GM18507 (cell line): ENCODE measurements at places on chromosomes 4 and X.

GRCh38 chrX:119871599-119872395 lies at the start of the genes NDUFA1 and RNF113A:
Gene NDUFA1 (plus strand): TSS chrX:119871832. CDS start chrX:119871912, 80 bp downstream.
Gene RNF113A (minus strand): TSS chrX:119871733. CDS start chrX:119871613, 120 bp downstream.
- DNase-seq = peak; percentile 65

- DNase-seq = no peak
Measured at GRCh38 chrX:150542846-150543229, 25.6 kb upstream of the MTM1 start.

GRCh38 chrX:1283093-1283492 lies 14.5 kb downstream of the CSF2RA start:
- DNase-seq = no peak

DNA sequence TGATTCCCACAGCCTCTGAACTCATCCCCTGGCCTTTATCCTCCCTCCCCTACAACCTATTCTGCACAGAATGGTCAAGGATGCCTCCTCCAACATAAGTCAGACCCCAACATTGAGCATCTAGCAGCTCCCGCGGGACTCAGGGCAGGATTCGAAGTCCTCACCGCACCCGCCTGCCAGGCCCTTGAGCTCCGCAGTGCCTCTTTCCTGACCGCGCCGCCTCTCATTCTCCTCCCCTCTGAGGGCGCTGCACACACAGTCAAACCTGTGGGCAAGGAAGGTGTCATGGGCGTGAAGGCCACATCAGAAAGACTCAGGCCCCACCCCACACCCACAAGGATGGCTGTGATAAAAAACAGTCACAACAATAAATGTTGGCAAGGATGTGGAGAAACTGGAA lies 84.1 kb downstream of the CPZ start:
- no peak for DNase-seq

DNA sequence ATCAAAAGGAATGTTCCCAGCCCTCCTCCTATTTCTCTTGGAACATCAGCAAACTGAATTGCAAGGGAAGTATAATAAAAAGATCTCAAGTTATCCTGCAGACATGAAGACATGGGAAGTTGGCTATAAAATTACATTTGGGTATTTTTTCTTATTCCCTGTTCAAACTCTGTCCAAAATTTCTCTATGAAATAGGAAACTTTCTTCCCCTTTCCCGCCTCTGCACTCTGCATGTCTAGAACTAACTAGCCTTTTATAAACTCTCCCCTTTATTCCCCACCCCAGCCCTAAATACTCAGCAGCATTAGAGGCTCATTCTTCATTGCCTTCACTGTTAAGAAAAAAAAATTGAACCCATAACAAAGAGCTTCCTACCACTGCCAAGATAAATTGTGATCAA lies 126.7 kb upstream of the EDNRA start:
- no peak for DNase-seq

GRCh38 chrX:19860571-19860970 lies 26.8 kb downstream of the SH3KBP1 start:
- no peak for DNase-seq

GRCh38 chr4:140637836-140638235 lies 69.1 kb upstream of the UCP1 start:
- peak; percentile 29 for DNase-seq

GRCh38 chr4:100428051-100428450 lies 89.8 kb downstream of the EMCN start:
- DNase-seq = no peak

GRCh38 chr4:7466904-7467303 lies 32.2 kb upstream of the PSAPL1 start:
- DNase-seq = no peak

GRCh38 chrX:5774446-5774845 lies 454.2 kb downstream of the NLGN4X start:
- DNase-seq = no peak

DNA sequence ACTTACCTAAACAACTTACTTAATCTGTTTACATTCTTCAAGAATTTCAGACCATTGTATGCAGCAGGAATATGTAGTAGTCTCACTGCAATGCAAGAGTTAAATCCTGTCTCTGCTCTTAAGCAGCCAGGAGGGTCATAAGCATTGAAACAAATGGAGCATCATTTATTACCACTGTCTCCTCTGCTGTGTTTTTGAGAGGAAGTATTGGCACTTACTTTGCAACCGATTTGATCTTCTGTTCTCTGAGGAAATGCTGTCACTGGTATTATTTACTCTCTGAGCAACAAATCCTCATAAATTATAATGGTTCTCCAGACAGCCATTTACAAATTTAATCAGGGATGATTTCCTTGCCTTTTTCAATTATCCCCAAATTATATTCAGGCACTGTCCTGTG lies 1367.1 kb downstream of the STIM2 start:
- no peak for DNase-seq

GRCh38 chrX:131894995-131895394 lies 128.1 kb upstream of the STK26 start:
- DNase-seq = no peak

DNA sequence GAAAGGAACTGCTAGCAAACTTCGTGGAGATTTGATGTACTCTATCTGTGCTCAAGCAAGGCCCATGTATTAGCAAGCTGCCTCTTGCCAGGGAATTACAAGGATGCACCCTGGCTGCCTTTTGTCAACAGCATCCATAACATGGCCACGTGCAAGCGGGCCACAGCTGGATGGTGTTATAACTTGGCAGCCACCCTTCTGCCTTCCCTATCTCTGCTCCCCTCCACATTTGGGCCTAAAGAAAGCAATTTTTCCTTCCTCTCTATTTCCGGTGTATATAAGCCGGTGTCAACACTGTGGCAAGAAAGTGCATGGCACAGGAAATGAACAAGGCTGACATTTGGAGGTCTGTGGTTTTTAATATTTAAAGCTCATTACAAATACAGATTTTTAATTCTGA lies 94.8 kb downstream of the CLNK start:
- no peak for DNase-seq

GRCh38 chr4:184854673-184855072 lies 28.9 kb upstream of the ACSL1 start:
- no peak for DNase-seq

- DNase-seq = no peak
Measured at GRCh38 chrX:102029026-102029425, 96.5 kb upstream of the TCEAL2 start.

GRCh38 chr4:185710487-185710995 lies 101.5 kb downstream of the SORBS2 start:
- no peak for DNase-seq

DNA sequence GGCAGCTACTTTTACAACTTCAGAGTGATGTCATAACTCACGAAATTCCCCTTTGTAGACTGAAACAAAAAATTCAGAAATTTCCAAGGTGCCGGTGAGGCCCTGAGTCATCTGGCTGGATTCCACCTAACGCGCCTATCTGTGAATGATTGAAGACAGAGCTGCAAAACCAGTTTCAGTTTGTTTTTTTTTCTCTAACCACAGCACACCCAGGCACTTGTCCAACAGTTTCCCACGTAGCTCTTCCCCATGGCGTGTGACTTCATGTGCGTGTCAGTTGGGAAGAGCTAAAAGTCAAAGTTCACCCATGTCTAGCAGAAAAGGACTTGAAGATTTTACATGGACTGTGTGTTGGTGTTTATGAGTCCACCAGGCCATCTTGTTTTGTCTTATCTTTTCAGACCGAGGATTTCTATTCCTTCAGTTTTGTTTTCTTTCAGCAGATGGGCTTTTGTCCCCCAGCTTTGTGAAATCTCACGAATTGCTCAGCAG lies 16.4 kb downstream of the TCEANC start:
- DNase-seq = peak; percentile 26

DNA sequence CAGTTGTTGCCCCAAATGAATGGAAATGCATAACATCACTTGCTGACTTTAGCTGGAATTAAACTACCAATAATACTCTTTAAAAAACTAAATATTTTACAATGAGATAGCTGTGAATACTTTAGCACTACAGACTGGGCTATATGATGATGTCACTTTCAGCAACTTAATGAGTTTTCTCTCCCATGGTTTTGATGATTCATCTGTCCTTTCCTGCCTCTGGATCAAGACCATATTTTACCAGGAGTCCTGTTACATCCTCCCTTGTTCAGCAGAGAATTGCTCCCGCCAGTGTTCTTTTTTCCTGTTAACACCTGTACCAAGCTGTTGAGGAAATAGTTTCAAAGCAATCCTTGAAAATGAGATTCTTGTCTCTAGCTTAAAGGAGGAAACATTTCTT lies 543.0 kb downstream of the SPRY1 start:
- no peak for DNase-seq

DNA sequence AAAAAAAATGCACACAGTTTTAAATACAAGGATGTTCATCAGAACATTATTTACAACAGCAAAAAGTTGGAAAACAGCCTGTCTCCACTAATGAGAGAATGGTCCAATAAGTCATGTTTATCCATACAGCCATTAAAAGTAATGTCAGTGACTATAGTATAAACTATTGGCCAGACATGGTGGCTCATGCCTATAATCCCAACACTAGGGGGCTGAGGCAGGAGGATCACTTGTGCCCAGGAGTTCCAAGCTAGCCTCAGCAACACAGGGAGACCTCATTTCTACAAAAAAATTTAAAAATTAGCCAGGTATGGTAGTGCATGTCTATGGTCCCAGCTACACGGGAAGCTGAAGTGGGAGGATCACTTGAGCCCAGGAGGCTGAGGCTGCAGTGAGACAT lies 48.1 kb upstream of the IL13RA1 start:
- no peak for DNase-seq

DNA sequence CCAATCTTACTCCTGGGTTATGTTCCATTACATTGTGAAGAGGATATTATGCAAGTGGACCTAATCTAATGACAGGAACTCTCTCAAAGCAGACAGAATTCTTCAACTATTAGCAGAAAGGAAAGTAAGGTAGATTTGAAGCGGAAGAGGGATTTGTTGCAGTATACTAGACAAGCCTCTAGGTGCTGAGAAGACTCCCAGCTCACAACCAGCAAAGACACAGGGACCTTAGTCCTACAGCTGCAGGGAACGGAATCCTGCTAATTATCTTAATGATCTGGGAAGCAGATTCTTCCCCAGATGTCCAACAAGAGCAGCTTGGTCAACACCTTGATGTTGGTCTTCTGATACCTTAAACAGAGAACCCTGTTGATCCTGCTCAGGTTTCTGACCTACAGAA lies 73.6 kb downstream of the STK32B start:
- no peak for DNase-seq

DNA sequence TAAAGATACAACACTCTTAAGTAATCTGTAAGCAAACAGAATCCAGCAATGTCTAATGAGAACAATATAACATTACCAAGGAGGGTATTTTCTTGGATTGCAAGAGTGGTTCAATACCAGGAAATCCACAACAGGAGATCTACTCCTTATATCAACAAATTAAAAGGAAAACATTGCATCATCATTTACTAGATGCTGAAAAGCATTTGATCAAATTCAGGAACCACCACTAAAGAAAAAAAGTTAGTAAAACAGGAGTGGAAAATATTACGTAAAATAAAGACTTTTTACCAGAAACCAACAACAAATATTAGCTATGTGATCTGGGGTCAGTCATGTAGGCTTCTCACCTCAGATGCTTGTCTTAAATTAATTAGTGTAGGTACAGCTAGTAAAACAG lies 66.8 kb upstream of the MAB21L2 start:
- no peak for DNase-seq

DNA sequence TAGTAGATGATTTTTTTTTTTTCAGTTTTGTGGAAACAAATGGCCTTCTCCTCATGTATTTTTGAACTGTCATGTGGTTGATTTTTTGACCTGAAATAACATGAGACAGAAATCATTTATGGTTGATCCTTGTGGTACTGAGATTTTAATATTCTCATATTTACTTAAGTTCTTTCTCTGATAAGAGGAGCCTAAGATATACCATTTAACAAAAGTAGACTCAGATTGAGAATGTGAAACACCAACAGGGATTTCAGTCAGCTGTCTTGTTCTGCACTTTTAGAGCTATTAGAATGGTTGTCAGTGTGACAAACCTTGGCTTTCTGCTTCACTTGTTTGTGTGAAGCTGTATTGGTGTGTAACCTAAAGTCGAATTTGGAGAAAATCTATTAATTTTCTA lies 575.7 kb downstream of the SPOCK3 start:
- DNase-seq = no peak

- DNase-seq = no peak
Measured at GRCh38 chr4:76275486-76276124, 24.1 kb downstream of the FAM47E start.

DNA sequence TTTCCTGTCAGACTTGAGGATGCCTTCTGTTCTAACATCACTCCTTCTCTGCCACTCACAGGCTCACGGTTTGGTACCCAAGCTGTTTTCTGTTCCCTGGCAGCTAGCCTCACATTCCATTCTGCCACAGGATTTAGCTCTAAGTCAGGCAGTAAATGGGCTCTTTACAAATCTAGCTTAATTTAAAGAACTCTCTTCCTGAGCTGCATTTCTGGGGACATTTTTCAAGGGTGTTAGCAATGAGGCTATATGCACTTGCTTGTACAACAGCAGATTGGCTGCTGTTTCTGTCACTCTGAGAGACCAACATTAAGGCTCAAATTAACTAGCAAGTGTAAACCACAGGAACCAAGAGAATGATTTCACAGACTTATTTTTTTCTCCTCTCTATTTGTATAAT lies 337.8 kb upstream of the NOCT start:
- no peak for DNase-seq
